ENCODE measurements at places on chromosomes 6 and 20.

GRCh38 chr6:110664933-110665332 is 150.3 kb downstream of the CDK19 start:
- DNase-seq, result no peak

- no peak for DNase-seq
These were observed 11.2 kb upstream of the TAGAP start for GRCh38 chr6:159056003-159056402.

GRCh38 chr6:154246723-154247118 is 109.9 kb downstream of the IPCEF1 start:
- DNase-seq, result no peak

- DNase-seq, result no peak
These were observed 144.1 kb upstream of the PTCHD4 start for GRCh38 chr6:48255094-48255493.

GRCh38 chr6:317448-318144 is 25.3 kb downstream of the DUSP22 start:
- DNase-seq, result no peak

- no peak for DNase-seq
These were observed 411.9 kb upstream of the SASH1 start for GRCh38 chr6:147930745-147931144.

GRCh38 chr6:11878735-11879134 is 100.1 kb upstream of the ADTRP start:
- DNase-seq, result no peak

GRCh38 chr20:50359607-50360217 is 150.5 kb upstream of the PTPN1 start:
- DNase-seq, result no peak

DNA sequence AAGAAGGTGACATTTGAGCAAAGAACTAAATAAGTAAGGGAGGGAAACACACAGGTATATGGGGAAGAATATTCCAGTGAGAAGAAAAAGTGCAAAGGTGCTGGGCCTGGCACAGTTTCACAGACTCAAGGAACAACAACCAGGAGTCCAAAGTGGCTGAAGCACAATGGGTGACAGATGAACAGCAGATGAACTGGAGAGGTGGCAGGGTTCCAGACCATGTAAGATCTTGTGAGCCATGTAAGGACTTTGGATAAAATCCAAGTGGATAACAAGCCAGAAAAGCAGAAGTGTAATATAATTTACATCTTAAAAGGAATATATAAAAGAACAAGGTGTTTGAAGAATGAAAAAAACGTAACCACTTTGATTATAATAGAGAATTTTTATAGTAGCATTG is 87.9 kb downstream of the MMS22L start:
- no peak for DNase-seq

GRCh38 chr20:23192469-23192868 is 106.3 kb upstream of the CD93 start:
- no peak for DNase-seq

DNA sequence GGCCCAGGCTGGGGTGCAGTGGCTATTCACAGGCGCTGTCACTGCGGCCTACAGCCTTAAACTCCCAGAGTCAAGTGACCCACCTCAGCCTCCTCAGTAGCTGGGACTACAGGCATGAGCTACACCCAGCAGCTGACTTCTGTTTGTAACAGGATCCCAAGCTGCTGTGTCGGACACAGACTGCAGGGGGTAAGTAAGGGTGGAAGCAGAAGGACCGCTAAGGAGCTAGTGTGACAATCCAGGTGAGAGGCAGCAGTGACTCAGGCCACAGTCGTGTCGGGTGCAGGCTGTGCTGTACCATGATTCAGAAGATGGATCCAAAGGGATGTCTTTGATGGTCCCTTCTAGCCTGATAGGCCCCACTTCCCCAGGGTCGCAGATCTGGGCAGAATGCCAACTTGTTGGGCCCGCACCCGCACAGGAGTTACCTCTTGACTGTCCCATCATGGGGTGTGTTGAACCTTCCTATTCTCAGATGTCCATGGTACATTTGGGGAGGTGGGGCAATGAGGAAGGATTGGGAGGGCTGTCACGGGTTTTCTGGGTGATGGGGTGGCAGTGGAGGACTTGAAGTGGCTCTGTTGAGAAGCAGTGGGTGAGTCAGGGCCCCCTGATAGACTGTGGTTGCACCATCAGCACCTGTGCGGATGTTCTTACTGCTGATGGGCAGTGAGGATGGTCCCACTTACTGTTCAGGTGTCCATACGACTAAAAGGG is 25.3 kb downstream of the AAR2 start:
- no peak for DNase-seq

GRCh38 chr20:6575912-6576401 is 191.5 kb upstream of the BMP2 start:
- no peak for DNase-seq

DNA sequence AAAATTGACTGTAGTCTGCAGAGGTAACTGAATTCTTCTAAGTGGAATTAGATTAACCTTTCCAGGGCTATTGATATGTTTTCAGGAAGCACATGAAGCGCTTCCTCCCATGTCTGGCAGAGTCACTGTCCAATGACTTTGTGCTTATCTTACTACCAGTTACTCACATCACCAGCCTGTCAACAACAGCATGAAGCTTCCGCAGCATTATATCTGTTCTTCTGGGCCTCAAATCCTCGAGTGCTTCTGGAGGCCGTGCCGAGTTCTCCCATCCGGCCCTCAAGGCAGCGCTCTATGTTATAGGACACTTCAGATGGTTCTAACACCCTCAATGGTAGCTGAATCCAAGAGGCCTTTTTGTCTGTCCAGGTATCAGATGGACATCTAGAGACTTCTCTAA is 33.2 kb downstream of the PSMG4 start:
- no peak for DNase-seq

GRCh38 chr6:112626468-112627082 is 279.4 kb downstream of the RFPL4B start:
- no peak for DNase-seq

DNA sequence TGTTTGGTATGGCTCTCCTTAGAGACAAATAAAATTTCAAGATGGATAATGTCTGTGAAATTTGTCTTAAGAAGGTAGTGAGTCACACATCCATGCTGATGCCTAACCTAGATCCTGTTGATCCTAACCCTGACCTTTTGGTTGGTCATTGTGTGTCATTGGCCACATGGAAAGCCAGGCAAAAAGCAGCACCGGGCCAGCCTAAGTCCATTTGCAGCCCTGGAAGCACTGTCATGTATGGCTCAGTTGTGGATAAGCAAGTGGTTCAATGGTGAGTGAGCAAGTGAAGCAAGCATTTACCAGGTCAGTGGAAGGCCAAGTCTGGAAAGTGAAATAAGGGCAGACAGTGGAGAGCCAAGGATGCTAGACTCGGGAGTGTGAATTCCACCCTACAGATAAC is 12.1 kb upstream of the XRN2 start:
- no peak for DNase-seq

DNA sequence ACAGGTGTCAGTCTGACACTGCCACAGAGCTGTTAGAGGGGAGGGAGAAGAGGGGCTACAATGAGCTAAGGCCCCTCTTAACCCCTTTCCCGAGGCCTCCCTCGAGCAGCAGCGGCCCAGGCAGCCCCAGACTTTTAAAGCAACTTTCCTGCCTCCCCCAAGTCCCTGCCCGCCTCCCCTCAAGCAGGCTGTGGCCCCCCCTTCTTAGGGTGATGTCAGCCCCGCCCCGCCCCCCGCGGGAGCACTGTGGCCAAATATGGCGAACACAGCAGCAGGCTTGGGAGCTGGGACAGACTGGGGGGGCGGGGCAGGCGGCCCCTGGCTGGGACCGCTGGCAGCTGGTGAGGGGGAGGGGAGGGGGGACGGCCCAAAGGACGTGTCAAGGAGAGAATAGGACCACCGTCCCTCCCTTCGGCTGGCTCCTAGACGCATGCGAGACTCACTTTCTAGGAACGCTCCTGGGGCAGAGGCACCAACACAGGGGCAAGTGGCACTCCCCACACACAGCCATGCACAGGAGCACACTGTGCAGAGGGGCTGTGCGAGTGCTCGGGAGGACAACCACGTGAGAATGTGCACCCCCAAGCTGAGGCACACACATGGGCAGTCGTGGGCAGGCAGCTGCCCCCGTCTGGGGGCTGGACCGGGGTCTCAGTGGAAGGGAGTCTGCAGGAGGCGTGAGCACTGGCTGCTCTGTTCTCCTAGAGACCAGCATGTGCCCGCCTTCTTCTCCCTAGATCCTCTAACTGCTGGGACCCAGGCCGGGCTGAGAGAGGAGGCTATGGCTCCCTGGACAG is 6.7 kb downstream of the TEAD3 start:
- no peak for DNase-seq

GRCh38 chr6:40362859-40363258 is 224.3 kb downstream of the LRFN2 start:
- no peak for DNase-seq

DNA sequence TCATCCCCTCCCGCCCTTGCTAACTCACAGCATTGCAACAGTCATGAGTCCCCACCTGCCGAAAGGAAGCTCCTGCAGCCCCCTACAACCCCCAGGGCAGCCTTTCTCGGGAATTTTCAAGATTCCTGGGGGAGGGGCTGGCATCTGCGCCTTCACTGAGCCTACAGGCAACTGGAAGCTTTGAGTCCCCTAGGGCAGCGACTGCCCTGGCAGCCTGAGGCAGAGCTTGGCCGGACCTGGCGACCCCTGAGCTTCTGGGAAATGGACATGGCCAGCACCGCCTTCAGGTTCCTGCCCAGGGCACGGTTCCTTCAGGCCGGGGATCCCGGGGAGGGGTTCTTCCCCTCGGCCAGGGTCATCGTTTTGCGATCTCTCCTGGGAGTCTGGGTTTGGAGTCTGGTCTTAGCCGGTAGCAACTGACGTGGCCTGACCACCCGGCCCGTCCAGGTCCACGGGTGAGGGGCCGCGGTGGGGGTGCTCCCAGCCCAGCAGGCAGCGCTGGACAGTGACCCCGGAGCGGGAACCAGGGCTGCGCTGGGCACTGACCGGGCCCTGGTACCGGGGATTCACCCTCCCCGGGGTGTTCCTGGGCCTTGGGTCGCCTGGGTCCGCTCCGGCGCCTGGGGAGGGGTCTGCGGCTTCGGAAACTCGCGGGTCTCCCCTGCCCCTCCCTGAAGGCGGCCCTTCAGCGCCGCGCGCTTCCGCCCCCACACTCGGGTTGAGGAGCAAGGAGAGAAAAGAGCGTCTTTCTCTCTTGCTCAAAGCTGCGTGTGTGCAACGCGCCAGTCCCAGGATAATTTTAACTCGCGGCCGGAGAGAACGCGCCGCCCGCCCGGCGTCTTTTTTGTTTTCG is 593 bp upstream of the COL9A3 start:
- no peak for DNase-seq

- no peak for DNase-seq
These were observed 115.9 kb downstream of the COL12A1 start for GRCh38 chr6:75089921-75090320.

- DNase-seq, result no peak
These were observed 87.5 kb downstream of the SYNJ2 start for GRCh38 chr6:158068893-158069799.

- DNase-seq, result no peak
These were observed 51.1 kb downstream of the ARID1B start for GRCh38 chr6:156828280-156828703.

- no peak for DNase-seq
These were observed 98.1 kb upstream of the VSTM2L start for GRCh38 chr20:37804584-37805566.

DNA sequence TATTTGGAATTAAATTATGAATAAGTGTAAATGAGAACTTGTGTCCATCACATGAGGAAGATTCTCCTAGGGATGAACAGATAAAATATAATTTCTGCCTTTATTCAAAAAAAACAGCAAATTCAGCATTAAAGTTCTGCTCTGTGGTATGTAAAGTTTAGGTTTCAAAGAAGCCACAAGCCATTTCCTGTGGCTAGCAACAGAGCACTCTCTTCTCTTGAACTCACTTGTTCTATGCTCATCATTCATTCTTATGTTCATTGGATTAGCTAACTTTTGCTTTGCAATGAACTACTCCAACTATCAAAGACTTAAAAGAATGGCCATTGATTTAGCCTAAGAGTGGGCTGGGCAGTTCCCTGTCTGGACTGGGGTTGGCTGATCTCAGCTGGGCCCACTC is 20.8 kb upstream of the SNRPB2 start:
- DNase-seq, result no peak

DNA sequence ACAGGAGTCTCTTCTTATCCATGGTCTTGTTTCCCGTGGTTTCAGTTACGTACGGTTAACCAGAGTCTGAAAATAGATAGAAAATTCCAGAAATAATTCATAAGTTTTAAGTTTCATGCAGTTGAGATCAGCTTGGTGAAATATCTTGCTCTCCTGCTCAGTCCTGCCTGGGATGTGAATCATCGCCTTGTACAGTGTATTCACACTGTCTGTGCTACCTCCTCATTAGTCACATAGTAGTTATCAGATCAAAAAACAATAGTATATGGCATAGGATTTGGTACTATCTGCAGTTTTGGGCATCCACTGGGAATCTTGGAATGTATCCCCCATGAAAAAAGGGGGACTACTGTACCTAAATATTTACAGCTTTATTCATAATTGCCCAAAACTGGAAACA is 22.7 kb upstream of the MOCS1 start:
- DNase-seq, result no peak

GRCh38 chr6:74320715-74321114 is 624.7 kb downstream of the CD109 start:
- DNase-seq, result no peak

- no peak for DNase-seq
These were observed 24.1 kb downstream of the CFAP61 start for GRCh38 chr20:20076297-20077065.

DNA sequence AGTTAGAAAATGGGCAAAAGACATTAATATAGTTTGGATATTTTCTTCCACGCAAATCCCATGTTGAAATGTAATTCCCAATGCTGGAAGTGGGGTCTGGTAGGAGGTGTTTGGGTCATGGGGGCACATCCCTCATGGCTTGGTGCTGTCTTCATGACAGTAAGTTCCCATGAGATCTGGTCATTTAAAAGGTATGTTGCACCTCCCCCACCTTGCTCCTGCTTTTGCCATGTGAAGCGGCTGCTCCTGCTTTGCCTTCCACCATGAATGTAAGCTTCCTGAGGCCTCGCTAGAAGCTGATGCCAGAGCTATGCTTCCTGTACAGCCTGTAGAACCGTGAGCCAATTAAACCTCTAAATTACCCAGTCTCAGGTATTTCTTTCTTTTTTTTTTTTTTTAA is 16.3 kb upstream of the TMEM14A start:
- no peak for DNase-seq

DNA sequence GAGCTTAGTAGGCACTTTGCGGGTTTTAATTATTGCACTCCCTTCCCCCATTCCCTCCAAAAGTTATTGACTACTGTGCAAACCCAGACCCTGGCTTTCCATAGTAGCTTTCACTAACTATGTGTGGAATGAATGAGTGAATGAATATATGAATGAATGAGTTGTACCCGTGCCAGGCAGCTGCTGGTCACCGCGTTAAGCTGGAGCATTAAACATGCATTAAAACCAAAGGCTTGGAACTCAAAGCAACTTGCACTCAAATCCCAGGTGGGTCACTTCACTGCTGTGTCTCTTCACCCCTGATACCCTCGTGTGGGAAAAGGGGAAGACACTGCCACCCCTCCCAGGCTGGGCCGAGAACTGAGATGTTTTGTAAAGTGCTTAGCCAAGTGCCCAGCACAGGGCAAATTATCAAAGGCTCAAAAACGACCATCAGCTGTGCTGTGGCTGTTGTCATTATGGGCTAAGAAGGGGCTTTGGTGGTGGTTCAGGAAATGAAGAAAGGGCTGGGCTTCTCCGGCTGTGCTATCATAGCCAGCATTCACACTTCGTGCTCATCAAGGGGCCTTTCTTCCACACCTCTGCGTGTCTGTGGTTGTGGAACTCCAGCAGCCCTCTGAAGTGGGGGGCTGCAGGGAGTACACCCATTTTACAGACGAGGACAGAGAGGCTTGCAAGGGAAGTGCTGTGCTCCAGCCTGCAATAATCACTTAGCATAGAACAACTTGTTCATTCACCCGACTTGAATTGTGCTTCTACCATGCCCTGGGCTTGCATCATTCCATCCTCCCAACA is 60.2 kb upstream of the STX16 start:
- no peak for DNase-seq
